Daoy (cell line): ENCODE measurements at places on chromosomes 1 and 21.

- DNase-seq, result no peak
Observed at GRCh38 chr1:107499139-107499744, 358.4 kb downstream of the NTNG1 start.

GRCh38 chr1:228156941-228157728 lies 7.4 kb downstream of the GJC2 start:
- no peak for DNase-seq

DNA sequence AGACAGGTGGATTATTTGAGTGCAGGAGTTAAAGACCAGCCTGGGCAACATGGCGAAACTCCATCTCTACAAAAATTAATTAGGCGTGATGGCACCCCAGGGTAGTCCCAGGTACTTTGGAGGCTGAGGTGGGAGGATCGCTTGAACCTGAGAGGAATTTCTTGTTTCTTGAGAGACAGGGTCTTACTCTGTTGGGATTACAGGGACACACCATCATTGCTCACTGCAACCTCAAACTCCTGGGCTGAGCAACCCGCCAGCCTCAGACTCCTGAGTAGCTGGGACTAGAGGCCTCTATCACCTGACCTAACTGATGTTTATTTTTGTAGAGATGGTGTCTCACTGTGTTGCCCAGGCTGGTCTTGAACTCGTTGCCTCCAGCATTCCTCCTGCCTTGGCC lies 24.8 kb downstream of the DHX9 start:
- DNase-seq, result no peak

- DNase-seq, result peak; percentile 40
Observed at GRCh38 chr1:39081271-39082009, 55.3 kb downstream of the NDUFS5 start.

GRCh38 chr1:238562341-238562740 lies 671.6 kb upstream of the ZP4 start:
- DNase-seq, result no peak

- DNase-seq, result peak; percentile 25
Observed at GRCh38 chr1:108034396-108034795, 69.4 kb upstream of the VAV3 start.

- no peak for DNase-seq
Observed at GRCh38 chr1:225823811-225824261, 13.9 kb downstream of the EPHX1 start.

DNA sequence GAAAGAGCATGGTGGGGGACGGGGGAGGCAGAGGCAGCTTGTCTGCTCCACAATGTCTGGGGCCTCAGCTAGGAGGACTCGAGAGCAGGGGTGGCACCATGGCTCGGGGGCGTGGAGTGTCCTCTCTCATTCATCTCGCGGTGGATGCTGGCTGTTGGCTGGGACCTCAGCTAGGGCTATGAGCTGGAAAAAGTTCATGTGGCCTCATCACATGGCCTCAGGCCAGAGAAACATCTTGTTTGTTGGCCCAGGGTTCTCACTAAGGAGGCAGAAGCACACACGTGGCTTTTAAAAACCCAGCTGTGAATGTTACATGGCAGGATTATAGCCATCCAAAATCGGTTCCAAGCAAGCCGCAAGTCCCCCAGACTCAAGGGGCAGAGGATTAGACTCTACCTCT lies 6.2 kb upstream of the CENPS start:
- no peak for DNase-seq

DNA sequence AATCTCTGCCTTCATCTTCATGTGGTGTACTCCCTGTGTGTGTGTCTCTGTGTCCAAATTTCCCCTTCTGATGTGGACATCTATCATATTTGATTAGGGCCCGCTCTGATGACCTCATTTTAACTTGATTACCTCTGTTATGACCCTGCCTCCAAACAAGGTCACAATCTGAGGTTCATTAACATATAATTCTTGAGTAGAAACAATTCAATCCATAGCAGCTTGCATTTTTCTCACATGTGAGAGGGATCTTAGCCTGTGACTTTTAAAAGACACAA lies 130.9 kb upstream of the RAB4A start:
- DNase-seq, result no peak

- no peak for DNase-seq
Observed at GRCh38 chr1:43789604-43790550, 82.5 kb downstream of the ST3GAL3 start.

GRCh38 chr1:115242543-115242942 lies 95.5 kb downstream of the NGF start:
- no peak for DNase-seq

- DNase-seq, result no peak
Observed at GRCh38 chr1:31398246-31398645, 14.8 kb upstream of the SERINC2 start.

GRCh38 chr1:166031932-166032571 lies 134.7 kb downstream of the FAM78B start:
- no peak for DNase-seq

- no peak for DNase-seq
Observed at GRCh38 chr1:229059671-229060539, 211.0 kb upstream of the RAB4A start.

DNA sequence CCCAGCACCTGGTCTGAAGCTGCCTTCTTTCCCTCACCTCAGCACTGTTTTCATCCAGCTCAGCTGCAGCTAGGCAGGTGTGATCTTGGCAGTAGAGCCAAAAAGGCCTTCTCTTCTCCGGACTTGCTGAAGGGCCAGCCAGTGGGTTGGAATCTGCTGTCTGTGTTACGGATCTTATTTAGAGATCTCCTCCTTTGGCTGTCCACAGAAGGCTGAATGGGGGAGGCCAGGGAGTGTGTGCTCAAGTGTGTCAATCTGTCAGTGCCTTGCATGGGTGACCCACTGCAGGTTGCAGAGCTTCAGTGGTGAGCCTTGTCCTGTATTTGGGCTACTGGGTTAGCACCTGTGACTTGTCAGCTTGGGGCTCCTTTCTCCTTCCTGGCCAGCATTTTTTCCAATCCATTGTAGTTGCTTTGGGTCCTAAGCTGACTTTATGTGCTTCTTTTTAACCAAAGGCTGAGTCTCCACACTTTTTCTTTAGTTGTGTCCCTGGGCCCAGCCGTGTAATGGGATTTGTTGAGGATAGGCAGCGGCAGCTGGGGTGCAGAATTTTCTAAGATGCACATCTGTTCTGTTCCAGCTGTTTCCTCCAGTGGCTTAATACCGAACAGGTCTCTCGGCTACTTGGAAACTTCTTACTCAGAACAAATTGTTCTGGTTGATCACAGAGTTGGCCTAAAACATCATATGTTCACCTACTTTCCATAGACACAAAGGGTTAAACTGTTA lies 126.8 kb downstream of the PEX14 start:
- no peak for DNase-seq

DNA sequence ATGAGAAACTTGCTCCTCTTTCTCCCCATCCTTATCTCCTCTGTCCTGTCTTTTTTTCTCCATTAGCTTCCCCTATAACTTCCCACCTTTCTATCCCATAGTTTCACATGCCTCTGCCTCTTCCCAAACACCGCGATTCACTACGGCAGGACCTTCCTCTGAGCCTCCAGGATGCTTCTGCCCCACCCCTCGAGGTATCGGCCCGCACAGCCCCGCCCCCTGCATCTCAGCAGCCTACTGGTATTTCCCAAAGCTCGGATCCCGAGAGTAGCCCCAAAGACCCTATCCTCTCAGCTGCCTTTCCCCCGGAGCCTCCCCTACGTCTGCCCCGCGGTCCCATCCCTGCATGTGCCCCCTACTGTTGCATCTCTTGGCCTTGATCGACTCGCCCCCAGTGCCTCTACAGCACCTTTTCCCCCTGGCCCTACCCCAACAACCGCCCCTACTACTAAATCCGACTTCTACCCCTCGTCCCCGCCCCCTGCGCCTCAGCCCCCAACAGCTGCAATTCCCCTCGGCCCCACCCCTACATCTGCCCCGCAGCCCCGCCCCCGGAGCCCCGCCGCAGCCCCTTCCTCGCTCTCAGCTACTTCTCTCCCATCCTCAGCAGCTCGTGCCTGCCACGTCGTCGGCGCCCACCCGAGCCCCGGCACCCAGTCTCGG lies 512 bp downstream of the PIAS3 start:
- peak; percentile 58 for DNase-seq

- DNase-seq, result no peak
Observed at GRCh38 chr1:11407301-11407994, 71.5 kb upstream of the DISP3 start.

DNA sequence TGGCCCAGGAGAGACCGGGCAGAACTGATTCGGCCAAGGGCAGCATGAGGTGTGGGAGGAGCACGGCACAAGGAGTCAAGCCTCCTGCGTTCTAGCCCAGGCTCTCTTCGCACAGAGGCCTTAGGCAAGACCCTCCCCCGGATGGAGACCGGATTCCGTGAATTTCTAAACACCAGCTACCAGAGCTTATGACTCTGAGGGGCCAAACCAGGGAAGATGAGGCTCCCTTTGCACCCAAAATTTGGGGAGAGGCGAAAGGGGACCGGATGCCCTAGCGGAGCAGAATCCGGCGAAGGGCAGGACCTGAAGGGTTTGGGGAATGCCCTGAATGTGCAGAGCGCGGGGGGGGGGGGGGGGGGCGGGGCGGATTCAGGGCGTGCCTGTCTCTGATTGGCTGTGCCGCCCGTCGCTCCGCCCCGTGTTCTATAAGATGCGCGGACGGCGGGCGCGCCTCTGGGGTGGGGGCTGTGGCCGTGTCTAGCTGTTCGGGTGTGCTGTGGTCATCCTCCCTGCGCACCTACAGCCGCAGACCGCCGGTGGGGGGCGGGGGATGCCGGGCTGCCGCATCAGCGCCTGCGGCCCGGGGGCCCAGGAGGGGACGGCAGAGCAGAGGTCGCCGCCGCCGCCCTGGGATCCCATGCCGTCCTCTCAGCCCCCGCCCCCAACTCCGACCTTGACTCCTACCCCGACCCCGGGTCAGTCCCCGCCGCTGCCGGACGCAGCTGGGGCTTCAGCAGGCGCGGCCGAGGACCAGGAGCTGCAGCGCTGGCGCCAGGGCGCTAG lies at the start of gene TRNP1:
TSS of gene TRNP1 (plus strand) at position 456 of the 783 bp plus-strand sequence. CDS start at position 551, 95 bp downstream.
- DNase-seq, result peak; percentile 81

- no peak for DNase-seq
Observed at GRCh38 chr1:89580036-89580435, 52.9 kb upstream of the LRRC8C start.

- peak; percentile 78 for DNase-seq
Observed at GRCh38 chr1:36285443-36286101, 20.6 kb upstream of the SH3D21 start.

DNA sequence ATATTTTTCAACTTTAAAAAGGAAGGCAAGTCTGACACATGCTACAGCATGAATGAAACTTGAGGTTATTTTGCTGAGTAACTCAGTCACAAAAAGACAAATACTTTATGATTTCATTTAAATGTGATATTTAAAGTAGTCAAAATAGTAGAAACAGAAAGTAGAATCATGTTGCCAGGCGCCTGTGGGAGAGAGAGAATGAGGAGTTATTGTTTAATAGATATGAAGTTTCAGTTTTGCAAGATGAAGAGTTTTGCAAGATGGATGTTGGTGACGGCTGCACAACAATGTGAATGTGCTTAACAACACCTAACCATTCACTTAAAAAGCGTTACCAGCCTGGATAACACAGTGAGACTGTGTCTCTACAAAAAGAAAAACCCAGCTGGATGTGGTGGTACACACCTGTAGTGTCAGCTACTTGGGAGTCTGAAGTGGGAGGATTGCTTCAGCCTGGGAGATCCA lies 20.7 kb upstream of the ATP1A1 start:
- no peak for DNase-seq

- DNase-seq, result no peak
Observed at GRCh38 chr21:44402323-44403105, 49.1 kb downstream of the TRPM2 start.
